ENCODE measurements at places on chromosomes 7 and 10.

DNA sequence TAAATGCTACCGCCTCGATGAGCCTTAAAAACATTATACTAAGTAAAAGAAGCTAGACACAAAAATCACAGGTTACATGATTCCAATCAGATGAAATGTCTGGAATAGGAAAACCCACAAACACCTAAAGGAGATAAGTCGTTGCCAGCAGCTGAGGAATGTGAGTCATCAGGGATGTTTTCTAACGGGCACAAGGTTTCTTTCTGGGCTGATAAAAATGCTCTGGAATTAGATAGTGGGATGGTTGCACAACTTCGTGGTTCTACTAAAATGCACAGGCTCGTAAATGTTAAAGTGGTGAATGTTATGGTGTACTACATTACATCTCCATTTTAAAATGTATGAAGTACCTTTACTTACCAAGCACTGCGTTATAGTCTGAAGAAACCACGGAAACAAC lies 9.7 kb downstream of the ABLIM1 start:
- DNase-seq: no peak

DNA sequence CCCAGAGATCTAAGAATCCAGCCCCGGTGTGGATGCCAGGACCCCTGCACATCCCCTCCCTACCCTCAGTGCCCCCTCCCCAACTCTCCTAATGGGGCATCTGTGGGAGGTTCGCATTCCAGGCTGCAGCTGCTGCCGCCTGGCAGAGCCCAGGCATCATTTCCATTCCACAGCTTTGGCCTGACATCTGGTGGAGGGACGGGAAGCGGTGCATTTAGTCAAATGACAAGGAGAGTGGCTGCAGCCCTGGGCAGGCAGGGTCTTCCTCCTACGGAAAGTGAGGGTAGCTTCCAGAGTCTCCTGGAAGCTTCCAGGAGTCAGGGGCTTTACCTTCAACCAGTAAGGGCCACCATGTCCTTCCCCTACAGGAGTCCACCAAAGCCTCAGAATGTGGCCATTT lies 30.8 kb downstream of the PRLHR start:
- DNase-seq: peak; percentile 77

DNA sequence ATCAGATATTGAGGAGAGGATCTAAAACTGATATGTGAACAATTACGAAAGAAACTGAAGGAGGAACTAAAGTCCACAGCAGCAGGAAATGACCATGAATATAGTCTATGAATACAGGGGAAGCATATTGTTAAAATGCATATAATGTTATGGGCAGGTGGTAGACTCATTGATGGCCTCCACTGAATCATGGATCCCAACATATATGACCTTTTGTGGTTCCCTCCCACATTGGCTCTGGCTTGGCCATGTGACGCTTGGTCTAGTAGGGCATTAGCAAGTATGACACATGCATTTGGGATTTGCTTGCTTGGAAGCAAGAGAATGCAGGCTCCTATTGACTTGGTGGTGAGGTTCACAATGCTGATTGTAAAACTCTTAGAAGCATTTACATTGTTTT lies 55.2 kb upstream of the RAB18 start:
- peak; percentile 64 for DNase-seq

DNA sequence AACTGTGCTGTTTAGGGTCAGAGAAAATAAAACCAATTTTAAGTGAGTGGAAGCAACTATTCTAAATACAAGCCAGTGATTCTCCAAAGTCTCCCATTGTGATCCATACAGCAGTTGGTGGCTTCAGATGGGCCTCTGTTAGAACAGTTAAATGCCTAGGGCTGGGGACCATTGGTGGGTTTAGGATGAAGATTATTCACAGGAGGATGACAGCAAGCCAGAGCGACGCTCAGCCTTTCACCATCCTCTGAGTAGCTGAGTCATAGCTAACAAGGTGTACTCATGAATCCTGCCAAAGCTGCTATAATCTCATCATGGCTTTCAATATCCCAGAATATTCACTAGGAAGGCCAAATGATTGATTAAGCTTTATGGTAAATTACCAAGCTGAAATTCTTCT lies 39.6 kb downstream of the STARD3NL start:
- no peak for DNase-seq

DNA sequence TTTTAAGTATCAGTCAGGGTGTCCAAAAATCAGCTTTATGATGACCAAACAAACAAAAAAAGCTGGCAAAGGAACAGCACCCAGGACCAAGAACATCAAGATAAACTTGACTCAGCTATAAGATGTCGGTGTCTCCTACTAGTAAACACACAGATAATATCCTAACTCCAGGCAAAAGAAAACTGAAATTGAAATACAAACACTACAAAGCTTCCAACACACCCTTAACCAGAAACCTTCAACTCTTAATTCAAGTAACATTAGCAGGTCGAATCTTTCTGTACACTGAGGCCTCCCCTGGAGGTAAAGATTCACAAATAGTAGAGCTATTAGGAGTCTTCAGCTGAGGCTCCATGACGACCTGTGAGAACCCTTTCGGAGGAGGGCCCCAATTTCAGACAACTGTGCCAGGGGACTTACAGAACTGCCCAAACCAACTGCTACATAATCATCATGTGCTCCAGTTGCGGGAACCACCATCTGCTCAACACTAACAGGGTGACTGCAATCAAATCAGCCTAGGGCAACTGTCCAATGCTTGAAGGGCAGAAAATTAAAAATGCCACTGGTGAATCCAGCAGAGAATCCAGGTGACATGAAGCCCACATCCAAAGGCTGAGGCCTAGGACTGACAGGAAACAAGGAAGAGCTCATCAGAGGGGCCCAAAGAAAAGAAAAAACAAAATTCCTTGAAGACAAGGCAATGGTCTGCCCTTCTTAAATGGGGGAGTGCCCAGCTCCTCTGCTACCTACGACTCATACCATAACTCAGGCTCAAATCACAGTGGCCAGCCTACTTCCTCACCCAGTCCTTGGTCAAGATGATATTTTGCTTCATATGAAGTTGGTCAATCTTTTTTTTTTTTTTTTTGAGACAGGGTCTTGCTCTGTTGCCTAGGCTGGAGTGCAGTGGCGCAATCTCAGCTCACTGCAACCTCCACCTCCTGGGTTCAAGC lies 20.0 kb downstream of the XPNPEP1 start:
- peak; percentile 56 for DNase-seq

DNA sequence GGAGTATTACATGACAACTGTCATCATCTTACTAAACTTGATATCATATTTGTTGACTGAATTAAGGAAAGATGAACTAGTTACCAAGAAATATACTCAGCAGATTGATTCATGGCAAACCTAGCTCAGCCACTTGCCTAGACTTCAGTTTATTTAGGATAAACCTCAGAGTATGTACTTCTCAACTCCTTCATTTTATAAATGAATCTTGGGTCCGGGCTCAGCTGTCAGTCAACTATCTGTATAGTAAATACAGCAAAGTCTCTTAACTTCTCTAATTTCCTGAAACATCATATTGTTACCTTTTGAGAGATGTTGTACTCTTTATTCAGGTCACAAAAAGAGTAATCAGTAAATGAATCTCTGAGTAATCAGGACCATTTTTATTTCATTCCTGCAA lies 211.0 kb upstream of the KLF14 start:
- no peak for DNase-seq

DNA sequence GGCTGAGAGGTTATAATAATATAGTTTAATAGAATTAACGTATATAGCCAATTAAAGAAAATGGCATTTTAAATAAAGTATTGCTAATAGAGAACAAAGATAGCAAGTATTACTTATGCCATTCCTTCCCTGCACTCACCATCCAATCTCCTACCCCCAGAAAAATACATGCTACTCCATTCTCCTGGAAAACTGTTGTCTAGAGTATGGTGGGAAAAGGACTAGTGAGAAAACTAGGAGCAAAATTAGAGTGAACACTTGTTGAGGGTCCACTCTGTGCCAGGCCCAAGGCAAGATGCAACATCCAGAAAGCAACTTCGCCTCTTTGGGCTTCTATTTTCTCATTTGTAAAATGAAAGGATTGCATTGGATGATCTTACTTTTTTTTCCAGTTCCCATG lies 149.1 kb downstream of the CPED1 start:
- DNase-seq: no peak

DNA sequence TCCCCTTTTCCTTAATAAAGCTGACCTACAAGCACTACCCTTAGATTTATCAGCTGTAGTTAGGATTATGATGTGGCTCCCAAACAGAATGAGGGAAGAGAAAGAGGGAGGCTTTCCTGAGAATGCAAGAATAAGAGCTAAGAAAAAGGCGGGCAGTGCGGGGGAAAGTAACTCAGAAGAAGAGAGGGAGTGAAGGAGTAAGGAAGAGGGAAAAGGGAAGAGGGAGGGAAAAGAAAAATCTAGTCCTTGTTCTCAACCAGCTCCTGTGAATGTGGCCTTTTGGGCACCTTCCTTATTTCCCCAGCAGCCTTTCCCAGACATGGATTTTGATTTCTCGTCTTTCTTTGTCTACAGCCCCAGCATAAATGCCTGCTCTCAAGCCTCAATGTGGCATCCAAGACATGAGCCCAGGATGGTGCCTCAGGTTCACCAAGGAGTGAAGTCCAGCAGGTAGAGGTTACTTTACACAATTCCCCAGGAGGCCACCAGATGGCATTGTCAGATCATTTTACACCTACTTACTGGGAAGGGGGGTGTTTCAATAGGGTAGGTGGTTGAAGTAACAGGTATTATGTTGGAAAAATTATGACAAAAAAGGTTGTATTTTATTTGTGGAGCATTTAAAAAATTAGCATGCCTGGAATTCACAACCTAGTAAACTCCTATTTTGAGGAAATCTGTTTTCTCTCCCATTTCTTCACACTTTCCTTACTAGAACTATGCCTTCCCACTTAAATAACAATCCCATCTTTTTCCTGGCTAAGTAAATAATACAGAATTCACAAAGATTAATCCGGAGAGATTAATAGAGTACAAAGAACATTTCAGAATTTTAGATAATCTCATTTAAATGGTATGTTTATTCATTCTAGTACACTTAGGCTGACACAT lies 106.5 kb downstream of the HTR7 start:
- peak; percentile 57 for DNase-seq

GRCh38 chr10:65501259-65501658 lies 1424.6 kb upstream of the LRRTM3 start:
- no peak for DNase-seq

- peak; percentile 100 for DNase-seq
These were observed at the start of gene BMPR1A for GRCh38 chr10:86756511-86757112. TSS of gene BMPR1A (plus strand) at chr10:86756619. CDS start at chr10:86876019, 119,400 bp downstream.

GRCh38 chr7:32809871-32810270 lies 81.7 kb downstream of the KBTBD2 start:
- no peak for DNase-seq

DNA sequence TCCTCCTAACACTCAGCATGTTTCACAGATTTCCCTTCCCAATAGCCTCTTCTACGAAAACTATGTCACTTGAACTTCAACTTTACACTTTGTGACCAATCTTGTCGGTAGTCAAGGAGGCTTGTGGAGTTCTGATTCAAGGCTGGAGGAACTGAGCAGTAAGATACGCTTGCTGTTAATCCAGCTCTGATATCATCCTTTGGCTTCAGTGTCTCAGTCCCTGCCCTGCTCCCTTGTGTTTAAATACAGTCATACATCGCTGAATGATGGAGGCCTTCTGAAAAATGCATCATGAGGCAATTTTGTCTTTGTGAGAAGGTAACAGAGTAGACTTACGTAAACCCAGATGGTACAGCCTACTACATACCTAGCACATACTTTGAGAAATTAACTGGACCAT lies 173.6 kb downstream of the RNF133 start:
- DNase-seq: no peak

DNA sequence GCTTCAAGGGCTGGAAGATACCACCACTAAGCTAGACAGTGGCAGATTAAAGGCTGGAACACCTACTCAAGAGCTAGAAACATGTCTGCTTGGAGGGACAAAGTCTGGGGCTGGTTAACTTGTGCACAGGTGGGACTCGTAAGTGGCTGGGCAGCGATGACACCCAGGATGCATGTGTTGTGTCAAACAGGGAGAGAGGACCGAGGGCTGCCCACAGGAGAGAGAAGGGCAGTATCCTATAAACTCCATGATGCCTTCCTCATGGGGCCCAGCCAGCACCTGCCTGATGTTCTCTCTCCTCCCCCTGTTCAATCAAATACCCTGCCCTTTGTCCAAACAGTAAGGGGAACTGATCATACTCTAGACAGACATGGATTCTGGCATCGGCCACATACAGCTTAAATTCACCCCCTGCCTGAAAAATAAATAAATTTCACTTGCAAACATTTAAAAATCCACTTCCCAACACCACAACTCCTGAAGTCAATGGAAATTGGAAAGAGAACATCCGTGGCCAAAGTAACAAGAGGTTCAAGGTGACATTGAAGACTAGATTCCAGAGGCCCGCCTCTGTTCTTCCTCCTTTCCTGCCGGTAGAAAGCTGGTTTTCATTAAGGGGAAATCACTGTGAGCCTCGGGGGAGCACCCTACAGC lies 50.6 kb downstream of the CHST15 start:
- no peak for DNase-seq

DNA sequence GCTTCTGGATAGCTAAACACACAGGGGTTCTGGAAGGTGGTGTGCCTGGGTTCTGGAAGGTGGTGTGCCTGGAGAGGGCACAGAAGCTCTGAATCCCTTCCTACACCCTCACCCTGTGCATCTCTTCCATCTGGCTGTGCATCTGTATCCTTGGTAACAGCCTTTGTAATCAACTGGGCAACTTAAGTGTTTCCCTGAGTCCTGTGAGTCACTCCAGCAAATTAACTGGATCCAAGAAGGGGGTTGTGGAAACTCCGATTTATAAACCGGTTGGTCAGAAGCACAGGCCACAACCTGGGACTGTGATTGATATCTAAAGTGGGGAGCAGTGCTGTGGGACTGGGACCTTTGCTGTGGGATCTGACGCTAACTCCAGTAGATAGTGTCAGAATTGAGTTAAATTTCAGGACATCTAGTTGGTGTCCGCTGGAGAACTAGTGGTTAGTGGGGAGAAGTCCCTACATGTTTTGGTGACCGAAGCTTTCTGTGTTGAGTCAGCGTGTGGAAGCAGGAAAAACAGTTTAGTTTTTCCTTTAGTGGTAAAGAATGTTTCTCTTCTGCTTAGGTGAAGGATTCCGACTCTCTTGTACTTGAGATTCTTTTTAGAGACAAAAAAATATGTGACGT lies 228.1 kb downstream of the BMPER start:
- DNase-seq: peak; percentile 88

DNA sequence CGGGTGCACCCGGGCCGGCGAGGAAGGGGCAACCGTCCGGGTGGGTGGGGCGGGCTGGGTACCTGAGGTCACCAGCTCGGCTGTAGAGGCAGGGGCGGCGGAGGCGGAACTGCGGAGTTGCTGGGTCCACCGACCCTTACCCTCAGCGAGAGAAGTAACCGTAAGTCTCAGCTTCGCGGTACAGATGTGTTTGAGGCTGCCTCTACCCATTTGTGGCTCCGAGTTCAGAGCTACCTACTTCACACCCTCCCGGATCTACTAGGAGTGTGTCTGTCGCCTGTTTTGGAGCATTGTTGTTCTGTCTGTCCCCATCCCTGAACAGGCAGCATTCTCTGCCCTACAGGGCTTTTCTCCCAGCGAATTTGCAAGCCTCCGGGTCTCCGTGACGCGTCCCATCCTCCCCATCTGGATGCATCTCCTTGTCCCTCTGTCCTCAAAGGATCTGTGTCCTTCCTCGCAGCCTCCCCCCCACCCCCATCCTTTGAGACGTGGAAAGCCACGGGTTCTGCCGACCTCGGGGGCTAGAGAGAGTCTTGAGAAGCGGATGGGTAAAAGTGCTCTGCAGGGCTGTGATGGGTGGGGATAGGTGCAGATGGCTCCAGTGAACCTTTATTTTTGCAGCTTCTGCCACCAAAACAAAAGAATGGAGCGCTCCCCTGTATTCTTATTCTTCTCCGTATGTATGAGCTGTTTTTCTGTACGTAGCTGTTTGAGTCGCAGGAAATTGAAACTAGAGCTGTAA lies 757 bp downstream of the ANKIB1 start:
- peak; percentile 50 for DNase-seq

- DNase-seq: no peak
These were observed 70.8 kb upstream of the EEPD1 start for GRCh38 chr7:36082216-36082615.

- no peak for DNase-seq
These were observed 95.9 kb upstream of the TNRC18 start for GRCh38 chr7:5519515-5519928.

All from AG20443 (cell line).